ENCODE measurements at places on chromosomes 13 and 19.

GRCh38 chr13:77425705-77426104 is 98.8 kb upstream of the MYCBP2 start:
- DNase-seq: no peak

DNA sequence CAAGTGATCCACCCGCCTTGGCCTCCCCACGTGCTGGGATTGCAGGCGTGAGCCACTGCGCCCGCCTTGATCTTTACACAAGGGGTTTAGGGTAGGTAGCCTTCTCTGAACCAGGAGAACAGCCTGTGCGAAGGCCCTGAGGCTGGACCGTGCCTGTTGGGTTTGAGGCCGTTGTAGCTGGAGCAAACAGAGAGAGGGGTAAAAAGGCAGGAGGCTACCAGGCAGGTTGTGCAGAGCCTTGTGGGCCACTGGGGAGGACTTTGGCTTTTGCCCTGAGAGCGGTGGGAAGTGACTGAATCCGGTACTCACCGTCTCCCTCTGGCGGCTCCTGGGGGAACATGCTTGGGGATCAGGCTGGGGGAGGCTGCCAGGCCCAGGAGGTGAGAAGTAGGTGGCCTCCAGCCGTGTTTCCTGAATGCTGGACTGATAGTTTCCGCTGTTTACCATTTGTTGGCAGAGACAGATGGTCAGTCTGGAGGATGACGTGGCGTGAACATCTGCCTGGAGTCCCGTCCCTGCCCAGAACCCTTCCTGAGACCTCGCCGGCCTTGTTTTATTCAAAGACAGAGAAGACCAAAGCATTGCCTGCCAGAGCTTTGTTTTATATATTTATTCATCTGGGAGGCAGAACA is 24.6 kb downstream of the SPC24 start:
- DNase-seq: peak; percentile 41

GRCh38 chr19:1882089-1882785 is 3.1 kb downstream of the ABHD17A start:
- no peak for DNase-seq

DNA sequence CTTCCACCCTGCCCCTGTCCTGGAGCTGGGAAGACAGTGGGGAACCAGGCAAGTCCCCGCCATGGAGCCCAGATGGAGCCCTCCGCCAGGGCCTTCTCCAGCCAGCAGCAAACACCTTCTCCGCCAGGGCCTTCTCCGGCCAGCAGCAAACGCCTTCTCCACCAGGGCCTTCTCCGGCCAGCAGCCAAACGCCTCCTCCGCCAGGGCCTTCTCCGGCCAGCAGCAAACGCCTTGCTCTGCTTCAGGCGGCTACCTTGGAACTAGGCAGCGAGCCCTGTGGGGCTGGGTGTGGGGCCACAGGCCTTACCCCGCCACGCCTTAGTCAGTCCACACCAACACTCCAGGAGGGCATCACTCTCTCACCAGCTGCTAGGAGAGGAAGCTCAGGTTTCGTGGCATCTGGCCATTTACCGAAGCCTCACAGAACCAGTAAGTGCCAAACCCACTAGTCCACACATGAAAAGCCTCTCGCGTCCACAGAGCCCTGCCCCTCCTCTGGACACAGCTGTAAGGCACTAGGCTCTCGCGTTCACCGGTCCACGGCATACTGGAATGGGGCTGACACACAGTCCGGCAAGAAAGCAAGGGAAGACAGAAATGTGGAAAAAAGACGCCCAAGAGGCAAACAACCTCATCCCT is 41.0 kb downstream of the MLLT1 start:
- no peak for DNase-seq

DNA sequence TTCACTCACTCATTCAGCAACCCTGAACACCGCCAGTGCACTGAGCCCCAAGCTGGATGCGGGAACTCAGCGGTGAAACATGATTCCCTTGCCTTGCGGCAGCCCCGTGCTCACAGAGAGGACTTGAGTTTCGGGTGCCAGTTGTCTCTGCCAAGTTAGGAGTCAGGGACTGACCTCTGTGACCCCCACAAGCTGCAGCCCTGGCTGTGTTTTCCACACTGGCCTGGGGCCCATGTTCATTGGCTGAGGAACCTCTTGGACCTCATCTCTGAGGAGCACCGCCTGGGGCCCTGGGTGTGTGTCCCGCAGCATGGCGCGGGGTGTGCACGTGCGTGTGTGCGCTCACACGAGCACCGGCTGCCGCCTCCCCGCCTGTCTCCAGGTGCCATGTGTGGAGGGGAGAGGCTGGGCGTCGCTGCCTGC is 31.0 kb downstream of the CAPN12 start:
- no peak for DNase-seq

GRCh38 chr13:54124700-54125099 is 1096.1 kb downstream of the OLFM4 start:
- no peak for DNase-seq

GRCh38 chr19:5305163-5305562 is 35.4 kb downstream of the PTPRS start:
- no peak for DNase-seq

DNA sequence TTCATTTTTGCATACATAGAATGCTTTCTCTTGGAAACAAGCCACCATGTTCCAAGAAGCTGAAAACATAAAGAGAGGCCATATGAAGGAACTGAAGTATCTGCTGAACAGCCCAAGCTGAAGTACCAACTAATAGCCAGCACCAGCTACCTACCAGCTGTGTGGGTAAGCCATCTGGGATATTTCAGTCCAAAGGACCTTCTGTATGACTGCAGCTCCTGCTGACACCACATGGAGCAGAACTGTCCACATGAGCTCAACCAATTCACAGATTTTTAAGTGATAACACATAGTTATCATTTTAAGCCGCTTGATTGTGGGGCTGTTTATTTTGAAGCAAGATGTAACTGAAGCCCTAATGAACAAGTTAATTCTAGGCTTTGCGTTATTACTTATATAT is 621.1 kb upstream of the KLHL1 start:
- DNase-seq: no peak

GRCh38 chr13:111527614-111528229 is 207.3 kb downstream of the TEX29 start:
- DNase-seq: no peak

DNA sequence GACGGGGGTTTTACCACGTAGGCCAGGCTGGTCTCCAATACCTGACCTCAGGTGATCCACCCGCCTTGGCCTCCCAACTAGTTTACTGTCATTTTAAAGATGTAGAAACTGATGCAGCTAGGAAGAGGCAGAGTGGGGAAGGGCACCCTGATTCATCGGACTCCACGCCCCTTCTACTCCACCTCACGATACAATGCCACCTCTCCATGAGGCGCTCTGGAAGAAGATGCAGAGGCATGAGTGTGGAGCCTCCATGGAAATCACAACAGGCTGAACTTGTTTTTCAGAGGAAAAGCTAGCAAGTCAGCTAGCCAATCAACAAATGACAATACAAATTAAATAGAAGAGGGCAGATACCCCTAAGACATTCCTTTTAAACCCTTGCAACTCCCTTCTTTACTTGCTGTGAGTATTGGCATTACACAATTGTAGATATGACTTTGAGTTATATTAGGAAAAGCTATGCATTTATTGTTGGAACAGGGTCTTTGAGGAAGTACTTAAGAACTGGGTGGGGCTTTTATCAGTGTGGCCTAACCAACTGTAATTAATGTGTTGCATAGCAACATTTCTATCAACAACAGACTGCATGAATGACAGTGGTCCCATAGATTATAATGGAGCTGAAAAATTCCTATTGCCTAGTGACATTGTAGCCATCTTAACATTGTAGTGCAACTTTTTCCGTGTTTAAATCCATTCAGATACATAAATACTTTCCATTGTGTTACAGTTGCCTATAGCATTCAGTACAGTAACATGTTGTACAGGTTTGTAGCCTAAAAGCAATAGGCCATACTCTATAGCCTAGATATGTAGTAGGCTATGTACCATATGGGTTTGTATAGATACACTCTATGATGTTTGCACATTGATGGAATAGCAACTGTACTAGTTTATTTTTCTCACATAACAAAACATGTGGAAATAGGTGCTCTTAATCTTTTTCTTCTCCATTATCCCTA is 17.6 kb downstream of the WDFY2 start:
- no peak for DNase-seq

DNA sequence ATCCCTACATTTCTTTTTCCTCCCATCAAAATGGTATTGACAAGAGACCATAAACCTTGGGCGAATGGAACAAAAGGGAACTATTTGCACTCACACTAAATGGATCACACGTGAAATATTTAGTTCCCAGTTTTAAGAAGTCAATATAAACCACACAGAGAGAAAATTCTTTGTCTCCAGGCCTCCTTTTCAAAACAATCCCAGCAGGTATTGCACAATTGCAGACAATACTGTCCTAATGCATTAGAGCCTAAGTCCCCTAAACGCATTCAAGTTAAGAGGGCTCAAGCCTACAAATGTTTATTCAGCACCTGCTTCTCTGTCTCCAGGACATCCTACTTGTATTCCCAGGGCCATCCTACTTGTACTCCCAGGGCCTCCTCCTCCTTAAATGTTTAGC is 1.3 kb upstream of the B3GLCT start:
- DNase-seq: no peak

GRCh38 chr13:111954661-111955411 is 112.1 kb upstream of the SOX1 start:
- DNase-seq: no peak

DNA sequence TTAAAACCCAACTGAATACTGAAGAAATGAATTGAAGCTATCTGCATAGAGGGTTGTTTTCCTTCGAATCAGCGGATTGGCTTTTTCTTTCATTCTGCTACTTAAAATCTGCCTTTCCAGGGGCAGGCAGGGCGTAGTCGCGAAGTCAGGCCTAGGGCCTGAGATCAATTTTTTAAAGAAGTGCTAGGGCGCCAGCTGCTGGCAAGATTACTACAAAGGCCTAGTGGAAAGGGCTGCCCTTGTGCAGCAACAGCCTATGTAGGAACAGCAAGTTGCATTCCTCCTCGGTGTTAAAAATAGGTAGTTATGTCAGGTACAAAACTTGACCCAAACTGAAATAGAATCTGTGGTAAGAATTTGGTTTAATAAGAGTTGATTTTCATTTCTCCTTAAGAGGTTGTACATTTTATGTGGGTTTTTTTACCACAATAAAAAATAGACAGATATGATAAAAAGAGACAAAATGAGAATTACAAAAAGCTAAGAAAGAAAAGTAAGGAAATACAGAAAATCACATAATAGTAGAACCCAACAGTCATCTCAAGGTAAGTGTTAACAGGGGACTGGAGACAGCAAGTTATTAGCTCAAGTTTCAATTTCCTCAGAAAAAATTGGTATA is 9.5 kb upstream of the URAD start:
- DNase-seq: no peak

- DNase-seq: no peak
These were observed 1.3 kb upstream of the TICAM1 start for GRCh38 chr19:4832776-4833175.

DNA sequence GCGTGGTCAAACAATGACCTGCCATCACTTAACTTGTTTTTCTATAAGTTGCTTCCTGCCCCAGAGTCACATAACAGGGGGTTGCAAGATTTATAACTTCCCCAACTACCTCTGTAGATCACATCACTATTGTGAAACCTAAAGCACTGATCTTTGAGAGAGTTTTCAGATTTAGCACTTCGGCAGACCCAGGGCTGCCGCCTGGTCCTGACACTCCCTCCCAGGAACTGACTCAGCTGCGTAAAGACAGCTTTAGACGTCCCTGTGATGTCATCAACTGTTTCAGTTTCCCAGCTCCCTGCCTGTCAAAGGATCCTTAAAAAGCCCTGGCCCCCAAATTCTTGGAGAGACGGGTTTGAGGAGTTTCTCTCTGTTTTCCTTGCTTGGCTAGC is 33.3 kb downstream of the IGFL2 start:
- no peak for DNase-seq

GRCh38 chr13:92833071-92833470 is 393.5 kb upstream of the GPC6 start:
- DNase-seq: no peak

DNA sequence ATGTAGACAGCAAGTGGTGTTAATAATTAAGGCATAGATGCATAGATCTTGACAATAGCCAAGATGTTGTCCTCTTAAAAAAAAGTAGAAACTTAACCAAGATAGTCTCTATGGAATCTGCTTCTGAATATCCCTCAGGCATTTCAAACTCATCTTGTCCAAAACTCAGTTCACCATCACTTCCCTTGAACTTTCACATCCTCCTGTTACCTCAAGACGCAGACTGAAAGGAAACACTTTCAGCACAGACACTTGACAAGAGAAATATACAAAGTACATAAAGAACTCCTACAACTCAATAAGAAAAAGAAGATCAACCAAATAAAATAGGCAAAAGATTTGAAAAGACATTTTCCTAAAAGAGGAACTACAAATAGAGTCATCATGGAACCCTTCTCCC is 451.1 kb downstream of the FOXO1 start:
- no peak for DNase-seq

DNA sequence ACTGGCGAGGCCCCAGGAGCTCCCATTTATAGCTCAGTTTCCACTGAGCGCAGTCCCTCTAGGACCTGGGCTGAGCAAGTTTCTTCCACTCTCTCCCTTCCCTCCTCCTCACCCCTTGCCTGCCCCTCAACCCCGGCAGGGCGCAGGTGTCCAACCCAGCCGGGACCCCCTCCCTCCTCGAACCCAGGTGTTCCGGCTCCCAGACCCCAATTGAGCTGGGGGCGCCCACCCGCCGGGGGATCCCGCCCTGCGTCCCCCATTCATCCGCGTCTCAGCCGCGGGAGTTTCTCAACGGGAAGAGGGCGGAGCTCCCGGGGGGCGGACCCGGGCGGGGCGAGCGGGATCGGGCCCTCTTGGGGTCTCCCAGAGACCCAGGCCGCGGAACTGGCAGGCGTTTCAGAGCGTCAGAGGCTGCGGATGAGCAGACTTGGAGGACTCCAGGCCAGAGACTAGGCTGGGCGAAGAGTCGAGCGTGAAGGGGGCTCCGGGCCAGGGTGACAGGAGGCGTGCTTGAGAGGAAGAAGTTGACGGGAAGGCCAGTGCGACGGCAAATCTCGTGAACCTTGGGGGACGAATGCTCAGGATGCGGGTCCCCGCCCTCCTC is at the start of gene KIRREL2:
Gene KIRREL2 (plus strand): TSS at position 366 of the 604 bp plus-strand sequence. CDS start 209 bp downstream, at position 575.
- no peak for DNase-seq

DNA sequence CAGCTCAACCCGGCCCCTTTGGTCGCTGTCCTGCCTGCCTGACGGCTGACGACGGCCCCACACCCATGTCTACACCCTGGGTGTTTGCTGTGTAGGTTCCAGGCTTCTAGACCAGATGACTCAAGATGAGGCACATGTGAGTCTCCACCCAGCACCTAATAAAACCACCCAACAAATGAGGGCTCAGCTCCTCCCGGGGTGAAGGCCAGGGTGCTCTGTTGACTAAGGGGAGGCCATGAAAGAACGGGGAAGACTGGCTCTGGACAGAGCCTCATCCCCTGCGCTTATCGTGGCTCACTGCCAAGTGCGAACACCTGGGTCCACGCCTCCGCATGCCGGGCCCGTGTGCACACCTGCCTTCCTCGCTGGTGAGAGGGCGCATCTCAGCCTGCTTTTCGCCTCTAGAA is 39.6 kb downstream of the COL4A2 start:
- no peak for DNase-seq

- no peak for DNase-seq
These were observed 11.5 kb downstream of the PPP1R15A start for GRCh38 chr19:48883726-48884125.
